Peyer's patch (tissue), 4 donors: ENCODE measurements at places on chromosomes 4 and X. TPM values are rescaled to one million over a fixed set of nuclear protein-coding genes. Genes with fewer than 3 reads are reported as not detected.
A peak's percentile ranks its signal among the peaks of the same experiment; 100 is the strongest.

The SSX4B gene
- not detected for total RNA-seq

The RAB39B gene
- 3.3 TPM for total RNA-seq

The HSFX3 gene
- not detected for total RNA-seq

The SLC49A3 gene
- 8.1 TPM for total RNA-seq

GRCh38 chr4:25859429-25860148 lies 3.2 kb downstream of the SEL1L3 start:
- peak; percentile 72 for DNase-seq

GRCh38 chrX:155841232-155841631 lies 39.9 kb upstream of the VAMP7 start:
- no peak for DNase-seq

DNA sequence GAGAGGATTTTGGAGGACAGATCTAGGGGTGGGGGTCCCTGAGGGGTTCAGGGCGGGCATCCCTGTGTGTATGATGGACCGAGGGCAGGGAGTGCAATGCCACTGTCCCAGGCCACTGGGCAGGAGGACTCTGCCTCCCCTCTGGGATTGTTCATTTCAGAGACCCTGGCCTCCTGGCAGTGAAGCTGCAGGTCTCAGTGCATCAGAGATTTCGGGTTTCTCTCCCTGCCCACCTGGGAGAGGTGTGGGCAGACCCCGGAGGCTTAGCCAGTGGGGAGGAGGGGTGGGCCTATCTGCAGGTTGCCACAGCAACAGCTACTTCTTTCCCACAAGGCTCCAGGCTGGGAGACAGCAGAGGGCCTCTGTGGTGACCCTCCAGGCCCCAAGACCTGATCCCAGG lies 80.1 kb upstream of the LRPAP1 start:
- DNase-seq, result no peak

DNA sequence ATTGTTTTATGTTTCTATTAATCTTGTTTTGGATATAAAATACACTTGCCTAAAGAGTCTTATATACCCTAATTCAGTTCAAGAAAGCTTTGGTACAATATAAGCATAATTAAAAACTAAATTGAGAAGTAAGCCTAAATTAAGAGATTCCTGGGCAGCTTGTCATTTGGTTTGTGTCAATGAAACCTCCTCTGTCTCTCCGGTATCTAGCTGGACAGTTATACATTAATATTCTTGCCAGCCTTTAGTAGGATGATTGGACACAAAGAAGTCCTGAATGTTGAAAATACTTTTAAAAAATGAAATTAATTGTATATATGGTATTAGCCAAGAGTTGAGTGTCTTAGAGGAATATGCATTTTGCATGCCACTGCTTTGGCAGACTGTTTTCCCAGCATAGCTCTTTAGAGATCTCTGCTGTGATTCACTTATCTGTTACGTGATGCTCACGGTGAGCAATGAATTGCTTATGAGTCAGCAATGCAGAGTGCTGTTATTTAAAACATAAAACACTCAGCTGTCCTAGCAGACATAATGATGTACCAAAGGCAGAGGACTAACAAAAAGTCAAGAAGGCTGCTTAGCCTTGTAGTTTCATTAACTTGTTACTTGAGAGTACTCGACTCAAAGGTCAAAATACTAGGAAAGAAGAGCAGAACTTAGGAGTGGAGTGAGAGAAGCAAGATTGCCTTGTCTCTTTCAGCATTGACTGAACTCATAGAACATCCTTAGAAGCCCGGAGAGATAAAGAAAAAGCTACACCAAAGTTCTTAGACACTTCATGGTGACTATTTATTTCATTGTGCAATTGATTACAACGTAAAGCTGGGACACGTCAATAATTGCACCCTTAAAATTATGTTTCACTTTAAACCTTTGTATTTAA lies 1296.1 kb upstream of the PCDH7 start:
- DNase-seq, result no peak

- DNase-seq, result peak; percentile 63
Measured at GRCh38 chr4:88320780-88321373, 36.5 kb upstream of the PPM1K start.

DNA sequence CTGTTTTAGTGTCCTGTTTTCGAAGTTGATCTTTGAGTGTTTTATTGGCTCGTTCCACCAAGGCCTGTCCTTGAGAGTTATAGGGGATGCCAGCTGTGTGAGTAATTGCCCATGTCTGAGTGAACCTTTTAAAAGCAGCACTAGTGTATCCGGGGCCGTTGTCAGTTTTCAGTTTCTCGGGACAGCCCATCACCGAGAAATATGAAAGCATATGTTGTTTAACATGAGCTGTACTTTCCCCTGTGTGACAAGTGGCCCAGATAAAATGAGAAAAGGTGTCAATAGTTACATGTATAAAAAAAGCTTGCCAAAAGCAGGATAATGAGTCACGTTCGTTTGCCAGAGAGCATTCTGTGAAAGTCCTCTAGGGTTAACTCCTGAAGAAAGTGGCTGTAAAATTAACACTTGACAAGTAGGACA lies 48.6 kb upstream of the RASSF6 start:
- DNase-seq, result no peak

- no peak for DNase-seq
Measured at GRCh38 chr4:8365951-8366350, 74.6 kb downstream of the ACOX3 start.

- DNase-seq, result no peak
Measured at GRCh38 chrX:119087121-119087520, 14.3 kb downstream of the CT47C1 start.

DNA sequence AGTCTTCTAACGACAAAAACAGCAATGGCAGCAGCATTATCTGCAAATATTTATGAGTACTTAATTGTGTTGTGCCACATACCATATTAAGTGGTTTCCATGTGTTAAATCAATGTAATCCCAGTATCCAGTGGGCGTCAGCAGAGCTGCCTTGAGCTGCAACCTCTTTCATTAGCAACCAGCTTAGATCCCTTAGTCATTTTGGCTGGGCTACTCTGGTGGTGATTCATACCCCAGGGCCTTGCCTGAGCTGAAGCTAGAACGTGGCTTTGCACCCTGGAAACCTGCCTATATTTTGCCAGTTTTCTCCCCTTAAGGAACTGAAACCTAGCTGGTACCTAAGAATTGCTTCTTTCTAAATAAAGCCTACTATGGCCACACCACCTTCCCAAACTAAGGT lies 474.3 kb upstream of the FTHL17 start:
- DNase-seq, result no peak

GRCh38 chr4:112751447-112751846 lies 114.5 kb downstream of the LARP7 start:
- DNase-seq, result no peak

DNA sequence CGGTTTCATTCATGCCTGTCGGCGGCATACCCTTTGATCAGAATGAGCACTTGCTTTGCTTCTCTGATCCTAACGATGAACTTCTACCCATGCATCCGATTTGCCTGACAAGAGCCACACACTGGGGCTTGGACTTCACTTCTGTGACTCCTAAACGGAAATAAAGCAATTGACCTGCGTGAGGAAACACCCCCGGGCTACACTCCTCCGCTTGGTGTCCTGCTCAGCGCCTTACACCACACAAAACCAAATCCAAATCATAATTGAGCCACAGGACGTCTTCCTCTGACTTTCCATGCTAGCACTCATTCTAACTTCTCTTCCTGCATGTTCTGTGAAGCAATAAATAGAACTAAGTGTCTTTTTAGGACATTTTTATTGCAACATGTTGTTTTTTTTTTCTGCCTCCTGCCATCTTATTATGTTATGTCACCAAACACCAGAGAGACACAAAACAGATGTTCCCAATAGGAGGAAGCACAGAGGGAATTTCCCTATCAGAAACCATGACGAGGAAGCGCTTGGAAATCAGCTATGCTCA lies 110.8 kb upstream of the FAM9B start:
- no peak for DNase-seq

DNA sequence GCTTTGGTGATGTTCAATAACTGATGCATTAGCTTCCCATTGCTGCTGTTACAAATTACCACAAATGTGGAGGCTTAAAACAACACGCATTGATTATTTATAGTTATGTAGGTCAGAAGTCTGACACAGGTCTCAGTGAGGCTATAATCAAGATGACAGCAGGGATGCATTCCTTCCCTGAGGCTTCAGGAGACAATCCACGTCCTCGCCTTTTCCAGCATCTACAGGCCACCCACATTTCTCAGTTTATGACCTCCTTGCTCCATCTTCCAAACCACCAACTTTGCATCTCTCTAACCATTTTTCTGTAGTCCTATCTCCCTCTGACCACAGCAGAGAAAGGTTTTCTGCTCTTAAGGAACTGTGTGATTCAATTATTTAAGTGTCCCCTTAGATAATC lies 92.5 kb downstream of the GASK1B start:
- no peak for DNase-seq

DNA sequence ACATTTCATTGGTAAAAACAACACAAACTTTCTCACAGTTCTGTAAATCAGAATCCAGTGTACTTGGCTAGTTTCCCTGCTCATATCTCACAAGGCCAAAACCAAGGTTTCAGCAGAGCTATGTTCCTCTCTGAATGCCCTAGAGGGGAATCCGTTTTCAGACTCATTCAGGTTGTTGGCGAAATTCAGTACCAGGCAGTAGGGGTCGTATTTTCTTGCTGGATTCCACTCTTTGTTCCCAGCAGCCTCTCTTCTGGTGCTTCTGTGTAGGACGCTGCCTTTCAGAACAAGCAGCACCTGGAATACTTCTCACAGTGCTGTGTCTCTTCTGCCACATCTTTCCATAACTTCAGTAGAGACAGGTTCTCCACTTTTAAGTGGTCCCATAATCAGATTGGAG lies 351.9 kb downstream of the PCDH18 start:
- no peak for DNase-seq

GRCh38 chr4:19945979-19946380 lies 305.7 kb upstream of the SLIT2 start:
- no peak for DNase-seq

DNA sequence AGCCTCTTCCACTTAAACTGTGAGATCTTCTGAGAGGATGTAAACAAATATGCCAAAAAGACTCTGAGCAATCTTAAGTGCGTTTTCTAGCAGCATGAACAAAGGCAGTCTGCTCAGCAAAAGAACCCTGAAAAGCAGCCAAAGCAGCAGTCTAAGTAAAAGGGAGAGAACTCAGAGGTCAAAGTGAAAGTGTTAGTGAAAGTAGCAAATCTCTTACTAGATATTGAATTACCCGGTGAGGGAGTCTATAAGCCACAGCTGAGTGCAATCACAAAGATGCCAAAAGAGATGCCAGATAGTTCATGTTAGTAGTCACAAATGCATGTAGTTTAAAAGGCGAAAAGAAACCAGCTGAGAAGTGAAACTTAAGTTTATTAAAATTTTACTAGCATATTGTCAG lies 7.9 kb upstream of the GNRHR start:
- DNase-seq, result no peak

DNA sequence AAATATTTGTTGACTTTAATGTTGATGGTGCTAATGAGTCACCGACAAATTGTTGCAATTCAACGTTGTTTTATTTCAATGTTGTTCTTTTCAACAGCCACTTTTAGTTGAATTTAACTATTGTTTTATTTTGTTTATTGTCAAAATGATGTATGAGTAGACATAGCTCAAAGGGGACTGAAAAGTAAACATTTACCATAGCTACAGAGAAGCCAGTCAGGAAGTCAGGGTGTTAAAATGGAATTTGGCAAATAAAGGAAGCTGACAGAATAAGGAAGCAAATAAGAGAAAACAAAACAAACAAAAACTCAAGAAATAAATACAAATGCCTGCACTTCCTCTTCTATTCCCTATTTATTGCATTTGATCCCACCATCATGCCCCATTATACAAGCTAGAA lies 648.4 kb upstream of the HTR2C start:
- DNase-seq, result no peak

DNA sequence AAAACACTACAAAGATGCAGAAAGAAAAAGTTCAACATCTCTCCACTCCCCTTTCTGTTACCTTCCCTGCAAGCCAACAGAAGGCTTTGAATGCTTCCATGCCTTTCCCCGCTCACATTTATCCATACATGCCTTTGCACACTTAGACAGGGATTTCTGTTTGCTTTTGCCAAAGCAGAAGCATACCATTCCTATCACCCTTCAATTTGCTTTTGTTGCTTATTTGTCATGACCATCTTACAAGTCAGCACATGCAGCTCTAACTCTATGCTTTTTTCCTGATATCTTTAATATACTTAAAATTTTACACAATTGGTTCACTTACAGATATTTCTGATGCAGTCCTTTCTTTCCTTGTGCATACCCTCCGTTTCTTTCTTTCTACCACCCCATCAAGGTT lies 169.6 kb downstream of the CORIN start:
- DNase-seq, result no peak

- DNase-seq, result no peak
Measured at GRCh38 chr4:126766241-126766640, 866.5 kb upstream of the INTU start.

DNA sequence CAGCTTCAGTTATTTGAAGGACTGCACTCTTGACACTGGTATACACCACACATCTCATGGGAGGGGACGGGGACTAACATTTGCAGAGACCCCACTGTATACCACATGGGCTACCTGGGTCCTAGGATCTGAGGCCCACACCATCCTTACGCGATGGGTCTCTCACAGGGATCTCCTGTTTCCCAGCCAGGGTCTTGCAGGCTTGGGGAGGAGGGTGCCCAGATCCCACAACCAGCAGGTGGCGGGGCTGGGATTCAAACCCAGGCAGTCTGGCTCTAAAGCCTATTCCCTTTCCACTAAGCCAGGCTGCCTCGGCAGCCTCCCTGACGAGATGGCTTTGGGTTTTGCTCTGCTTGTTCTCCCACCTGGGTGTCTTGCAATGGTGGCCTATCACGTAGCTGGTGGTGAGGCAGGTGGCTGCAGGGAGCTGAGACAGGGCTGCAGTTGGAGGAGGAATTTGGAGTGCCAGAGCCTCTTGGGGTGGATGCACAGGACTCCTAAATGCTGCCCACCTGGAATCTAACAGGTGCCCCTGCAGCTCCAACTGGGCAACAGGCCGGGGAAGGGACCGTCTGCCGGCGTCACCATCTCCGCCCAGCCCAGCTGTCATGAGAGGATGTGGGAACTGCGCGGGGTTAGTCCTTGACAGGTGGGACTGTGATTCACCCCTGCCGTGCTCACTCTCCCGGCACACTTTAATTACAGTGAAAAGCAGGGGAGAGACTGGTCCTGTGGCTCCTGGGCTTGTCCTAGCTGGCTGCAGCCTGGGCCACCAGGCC lies 110.7 kb downstream of the PSAPL1 start:
- DNase-seq, result no peak

- no peak for DNase-seq
Measured at GRCh38 chr4:105976915-105977314, 81.6 kb downstream of the NPNT start.
